ENCODE measurements at places on chromosomes 6 and 20.
A peak's percentile ranks its signal among the peaks of the same experiment; 100 is the strongest.

DNA sequence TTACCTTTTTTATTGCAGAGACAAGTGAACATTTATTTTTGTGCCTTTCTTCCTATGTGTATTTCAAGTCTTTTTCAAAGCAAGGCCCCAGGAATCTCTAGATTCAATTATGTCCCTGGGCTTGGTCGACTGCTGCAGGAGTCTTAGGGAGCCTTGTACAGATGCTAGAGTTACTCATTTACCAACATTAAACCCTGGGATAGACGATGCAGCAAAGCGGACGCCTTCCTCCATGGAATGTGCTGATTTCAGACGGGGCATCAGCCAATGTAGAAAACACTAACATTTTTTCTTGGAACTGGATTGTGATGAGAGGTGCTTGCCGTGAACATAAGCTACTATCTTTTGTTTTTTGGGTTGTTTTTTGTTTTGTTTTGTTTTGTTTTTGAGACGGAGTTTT lies 55.9 kb downstream of the CD164 start:
- no peak for DNase-seq

DNA sequence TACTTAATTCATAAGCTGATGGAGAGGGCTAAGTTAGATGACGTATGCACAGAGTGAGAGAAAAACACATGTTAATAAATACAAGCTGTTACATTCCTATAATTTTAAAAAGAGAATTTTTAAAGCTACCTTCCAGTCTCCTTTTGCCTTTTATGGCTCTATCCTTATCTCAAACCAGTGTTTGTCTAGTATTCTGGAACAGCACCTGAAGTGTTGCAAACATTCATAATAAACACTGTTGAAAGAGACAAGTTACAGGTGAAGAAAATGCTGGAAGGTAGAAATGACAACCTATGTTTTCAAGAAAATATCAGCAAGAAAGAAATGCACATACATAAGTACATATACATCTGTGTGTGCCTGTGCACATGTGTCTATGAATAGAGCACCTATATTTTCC lies 409.1 kb downstream of the PKHD1 start:
- no peak for DNase-seq

- no peak for DNase-seq
Measured at GRCh38 chr6:131290955-131291354, 155.7 kb downstream of the AKAP7 start.

DNA sequence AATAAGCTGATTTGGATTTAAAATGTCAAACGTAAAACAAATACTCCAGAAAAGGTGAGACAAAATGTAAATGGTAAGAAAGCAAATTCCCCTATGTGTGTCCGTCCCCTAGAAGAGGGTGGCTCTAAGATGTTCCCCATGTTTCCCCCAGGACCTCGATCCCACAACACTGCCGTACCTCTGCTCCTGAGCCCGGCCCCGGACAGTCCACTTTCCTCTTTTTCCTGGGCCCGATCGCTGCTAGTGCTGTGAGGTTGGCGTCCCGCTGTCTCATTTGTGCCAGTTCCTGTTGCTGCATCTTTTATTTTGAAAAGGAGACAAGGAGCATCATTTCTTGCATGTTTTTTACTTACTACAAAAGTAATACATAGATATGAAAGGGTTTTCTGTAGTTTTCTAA lies 68.3 kb downstream of the TAF4 start:
- no peak for DNase-seq

DNA sequence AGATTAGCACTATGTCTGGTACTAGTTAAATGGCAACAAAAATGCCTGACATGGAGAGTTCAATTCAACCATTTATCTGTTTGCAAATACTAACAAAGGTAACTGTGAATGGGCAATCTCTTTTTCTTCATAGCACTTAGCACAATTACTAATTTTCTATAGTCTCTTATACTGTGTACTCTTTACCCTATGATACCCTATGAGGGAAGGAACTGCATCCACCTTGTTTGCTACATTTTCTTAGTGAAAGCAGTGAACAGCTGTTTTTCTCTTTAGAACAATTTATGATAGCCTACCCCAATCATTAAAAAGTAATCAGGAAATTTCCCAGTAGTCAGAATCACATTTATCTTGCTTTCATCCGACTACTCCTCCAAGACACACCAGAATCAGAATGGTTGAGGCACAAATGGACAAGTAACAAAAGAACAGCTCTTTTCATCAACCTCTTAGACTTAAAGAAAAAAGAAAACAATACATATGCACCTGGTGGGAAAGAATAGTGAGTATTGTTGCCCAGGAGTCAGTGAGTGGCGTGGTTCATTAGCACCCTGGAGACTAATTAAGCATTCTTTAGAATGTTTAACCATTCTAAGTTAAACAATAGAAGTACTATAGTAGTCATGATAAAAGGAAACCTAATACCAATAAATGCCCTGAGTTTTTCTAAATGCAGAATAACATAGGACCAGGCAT lies 16.7 kb downstream of the ZNF292 start:
- no peak for DNase-seq

DNA sequence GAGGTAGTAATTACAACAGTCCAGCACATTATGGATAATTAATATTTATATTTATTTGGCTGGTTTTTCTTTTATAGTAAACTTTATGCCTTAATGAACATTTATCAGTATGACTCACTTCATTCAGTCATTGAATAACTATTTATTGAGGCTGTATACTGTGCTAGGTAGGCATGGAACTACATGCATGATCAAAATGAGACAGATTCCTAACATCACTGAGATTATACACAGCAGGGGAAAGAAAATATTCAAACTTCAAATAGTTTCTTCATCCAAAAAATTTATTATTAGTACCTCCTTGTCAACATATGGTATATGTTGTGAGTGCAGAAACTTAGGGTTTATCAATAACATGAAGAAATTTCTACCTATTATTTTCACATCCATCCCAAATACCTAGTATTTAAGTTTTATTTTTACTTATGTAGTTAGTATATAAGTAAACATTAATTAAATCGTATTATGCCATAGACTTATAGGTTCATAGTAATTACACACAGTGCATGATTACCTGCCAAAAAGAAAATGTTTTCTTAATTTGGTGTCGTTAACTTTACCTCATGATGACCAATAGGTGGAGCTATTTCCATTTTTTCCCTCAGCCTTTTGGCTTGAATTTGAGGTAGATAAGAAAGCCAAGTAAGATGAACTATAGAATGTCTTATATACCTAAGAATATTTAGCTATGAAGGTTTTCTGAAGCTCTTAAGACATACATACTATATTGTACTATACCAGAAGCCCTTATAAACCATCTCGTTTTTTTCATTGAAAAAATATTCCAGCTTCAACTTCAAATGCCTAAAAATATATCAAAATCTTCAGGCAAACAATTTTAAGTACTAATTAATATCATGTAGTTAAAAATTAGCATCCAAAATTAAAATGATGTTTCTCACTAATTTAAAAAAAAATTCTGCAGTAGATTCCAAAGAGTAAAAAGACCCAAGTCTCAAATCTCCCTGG lies 12.5 kb upstream of the TMEM30A start:
- DNase-seq, result no peak

GRCh38 chr6:115396112-115396906 lies 664.4 kb downstream of the FRK start:
- peak; percentile 42 for DNase-seq

GRCh38 chr6:4287811-4288244 lies 152.5 kb upstream of the ECI2 start:
- no peak for DNase-seq

All from islet precursor cell (in vitro differentiated cells).